ENCODE measurements at places on chromosomes 5 and 9.

GRCh38 chr9:121216271-121216805, 14.7 kb upstream of the RAB14 start:
- no peak for DNase-seq

- peak; percentile 77 for DNase-seq
Measured at GRCh38 chr9:116154976-116155697, 1.5 kb downstream of the PAPPA start.

GRCh38 chr9:804026-804425, 37.5 kb upstream of the DMRT1 start:
- DNase-seq: no peak

GRCh38 chr5:135456238-135457099, 4.3 kb upstream of the TIFAB start:
- peak; percentile 43 for DNase-seq

GRCh38 chr9:36847781-36848673, 186.0 kb downstream of the PAX5 start:
- DNase-seq: no peak

- DNase-seq: no peak
Measured at GRCh38 chr9:70510157-70510770, 95.8 kb upstream of the KLF9 start.

GRCh38 chr9:135719472-135719871, 17.5 kb downstream of the KCNT1 start:
- DNase-seq: no peak

Data from fibroblast of skin of scalp (primary cell).